ENCODE measurements at places on chromosomes 4 and X.

GRCh38 chr4:42331914-42332368, 65.3 kb upstream of the SHISA3 start:
- no peak for DNase-seq

- no peak for DNase-seq
Measured at GRCh38 chr4:11494232-11494631, 65.5 kb upstream of the HS3ST1 start.

DNA sequence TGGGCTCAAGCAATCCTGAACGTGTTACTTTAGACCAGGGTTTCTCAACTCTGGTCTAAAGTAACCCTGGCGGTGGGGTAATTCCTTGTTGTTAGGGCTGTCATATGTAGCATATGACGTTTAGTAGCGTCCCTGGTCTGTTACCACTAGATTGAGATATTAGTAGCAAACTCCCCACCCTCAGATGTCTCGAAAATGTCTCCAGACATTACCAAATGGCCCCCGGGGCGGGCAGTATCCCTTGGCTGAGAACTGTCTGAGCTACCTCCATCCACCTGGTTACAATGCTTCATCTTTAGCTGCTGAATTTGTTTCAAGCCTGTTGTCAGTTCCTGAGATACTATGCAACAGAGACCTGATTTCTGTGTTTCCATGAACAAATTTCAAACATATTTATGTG, 56.7 kb downstream of the CLDN34 start:
- DNase-seq, result no peak

GRCh38 chr4:121094297-121094966, 22.1 kb upstream of the NDNF start:
- DNase-seq, result no peak

GRCh38 chr4:24489870-24490269, 94.5 kb downstream of the DHX15 start:
- DNase-seq, result no peak

- no peak for DNase-seq
Measured at GRCh38 chr4:38834570-38834969, 22.0 kb downstream of the TLR6 start.

DNA sequence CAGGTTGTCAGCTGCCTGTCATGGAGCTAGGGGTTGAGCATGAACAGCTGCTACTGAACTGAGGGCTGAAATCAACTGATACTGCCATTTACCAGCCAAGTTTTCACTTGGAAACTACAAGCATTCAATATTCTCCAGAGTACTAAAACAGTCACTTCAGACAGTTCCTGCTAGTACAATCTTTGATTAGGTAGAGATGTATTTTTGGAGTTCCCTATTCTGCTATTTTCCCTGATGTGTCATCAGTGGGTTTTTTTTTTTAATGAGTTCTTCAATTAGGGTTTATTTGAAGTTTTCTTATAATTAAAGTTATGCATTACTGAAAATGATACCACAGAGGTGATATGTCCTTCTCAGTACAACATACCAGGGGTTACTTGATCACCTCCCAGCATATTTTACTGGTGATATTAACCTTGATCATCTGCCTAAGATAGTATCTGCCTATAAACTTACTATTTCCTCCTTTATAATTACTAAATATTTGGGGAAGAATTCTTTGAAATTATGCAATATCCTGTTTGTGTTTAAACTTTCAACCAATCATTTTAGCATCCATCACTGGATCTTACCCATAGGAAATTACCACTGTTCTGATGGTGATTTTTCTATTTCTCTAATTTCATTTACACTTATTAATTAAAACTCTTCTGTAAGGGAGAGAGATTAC, 13.6 kb downstream of the PDCL2 start:
- no peak for DNase-seq

Measured in epithelial cell of prostate (primary cell).